ENCODE measurements at places on chromosomes 11 and 22.

- DNase-seq, result no peak
Measured at GRCh38 chr11:133173810-133174412, 358.4 kb downstream of the OPCML start.

GRCh38 chr11:103648670-103649400 lies 387.6 kb upstream of the DDI1 start:
- no peak for DNase-seq

DNA sequence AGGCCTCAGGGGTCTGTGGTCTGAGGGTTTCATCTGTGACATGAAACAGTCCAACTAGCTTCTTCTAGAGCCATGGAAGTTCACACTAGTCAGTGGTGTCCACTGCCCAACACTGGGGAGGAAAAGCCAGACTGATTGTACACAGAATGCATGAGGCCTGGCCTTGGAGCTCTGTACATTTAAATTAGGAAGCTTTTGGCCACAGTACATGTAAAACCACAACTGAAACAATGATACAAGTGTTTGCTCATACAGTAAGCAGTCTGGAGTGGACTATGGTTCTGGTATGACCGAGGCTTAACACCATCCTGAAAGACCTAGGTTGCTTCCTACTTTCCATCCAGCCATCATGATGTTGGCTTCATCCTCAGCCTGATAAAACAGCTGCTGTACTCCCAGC lies 73.8 kb upstream of the SESN3 start:
- no peak for DNase-seq

DNA sequence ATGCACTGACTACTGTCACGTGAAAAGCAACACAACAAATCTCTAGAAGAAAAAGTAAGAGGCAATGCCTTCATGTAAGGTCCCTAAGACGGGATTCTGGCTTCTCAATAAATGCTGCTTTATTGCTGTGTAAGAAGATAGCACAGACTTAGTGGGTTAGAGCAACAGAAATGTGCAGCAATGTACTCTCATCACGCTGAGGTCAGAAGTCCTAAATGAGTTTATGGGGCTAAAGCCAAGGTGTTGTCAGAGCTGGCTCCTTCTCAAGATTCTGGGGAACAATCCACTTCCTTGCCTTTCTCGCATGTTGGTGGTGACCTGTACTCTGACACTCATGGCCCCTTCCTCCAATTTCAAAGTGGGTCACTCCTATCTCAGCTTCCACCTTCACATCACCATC lies 93.4 kb downstream of the SHANK2 start:
- DNase-seq, result no peak

- no peak for DNase-seq
Measured at GRCh38 chr11:121244884-121245283, 47.7 kb upstream of the SC5D start.

DNA sequence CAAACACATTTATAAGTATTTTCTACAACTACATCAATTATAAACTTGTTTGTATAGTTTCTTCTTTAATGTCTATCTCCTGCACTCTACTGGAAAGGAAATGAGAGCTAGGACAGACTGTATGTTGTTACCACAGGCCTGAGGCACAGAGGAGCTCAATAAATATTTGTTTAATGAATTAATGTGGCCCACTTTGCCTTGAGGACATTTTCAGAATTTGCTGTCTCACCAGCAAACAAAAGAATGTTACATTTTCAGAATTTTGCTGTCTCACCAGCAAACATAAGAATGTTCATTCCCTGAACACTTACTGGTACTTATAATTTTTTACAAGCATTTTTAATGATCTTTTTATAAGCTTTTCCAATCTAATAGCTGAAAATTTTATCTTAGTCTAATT lies 41.9 kb upstream of the WNT7B start:
- no peak for DNase-seq

DNA sequence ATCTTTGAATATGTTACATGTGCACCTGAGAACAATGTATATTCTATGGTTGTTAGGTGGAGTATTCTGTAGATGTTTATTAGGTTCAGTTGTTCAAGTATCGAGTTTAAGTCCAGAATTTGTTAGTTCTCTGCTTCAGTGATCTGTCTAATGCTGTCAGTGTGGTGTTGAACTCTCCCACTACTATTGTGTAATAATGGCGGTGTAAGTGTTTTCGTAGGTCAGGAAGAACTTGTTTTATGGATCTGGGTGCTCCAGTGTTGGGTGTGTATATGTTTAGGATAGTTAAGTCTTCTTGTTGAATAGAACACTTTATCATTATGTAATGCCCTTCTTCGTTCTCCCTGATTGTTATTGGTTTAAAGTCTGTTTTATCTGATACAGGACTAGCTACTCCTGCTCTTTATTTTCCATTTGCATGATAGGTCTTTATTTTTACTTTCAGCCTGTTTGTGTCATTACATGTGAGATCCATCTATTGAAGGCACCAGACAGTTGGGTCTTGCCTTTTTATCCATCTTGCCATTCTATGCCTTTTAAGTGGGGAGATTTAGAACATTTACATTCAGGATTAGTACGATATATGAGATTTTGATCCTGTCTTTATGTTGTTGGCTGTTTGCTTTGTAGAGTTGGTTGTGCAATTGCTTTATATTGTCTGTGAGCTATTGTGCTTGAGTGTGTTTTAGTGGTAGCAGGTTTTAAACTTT lies 121.6 kb downstream of the DDX10 start:
- no peak for DNase-seq

GRCh38 chr11:95514416-95515110 lies 275.0 kb downstream of the FAM76B start:
- no peak for DNase-seq

- no peak for DNase-seq
Measured at GRCh38 chr11:115348416-115348815, 155.8 kb downstream of the CADM1 start.

GRCh38 chr11:47003180-47003877 lies 66.8 kb downstream of the CSTPP1 start:
- no peak for DNase-seq

DNA sequence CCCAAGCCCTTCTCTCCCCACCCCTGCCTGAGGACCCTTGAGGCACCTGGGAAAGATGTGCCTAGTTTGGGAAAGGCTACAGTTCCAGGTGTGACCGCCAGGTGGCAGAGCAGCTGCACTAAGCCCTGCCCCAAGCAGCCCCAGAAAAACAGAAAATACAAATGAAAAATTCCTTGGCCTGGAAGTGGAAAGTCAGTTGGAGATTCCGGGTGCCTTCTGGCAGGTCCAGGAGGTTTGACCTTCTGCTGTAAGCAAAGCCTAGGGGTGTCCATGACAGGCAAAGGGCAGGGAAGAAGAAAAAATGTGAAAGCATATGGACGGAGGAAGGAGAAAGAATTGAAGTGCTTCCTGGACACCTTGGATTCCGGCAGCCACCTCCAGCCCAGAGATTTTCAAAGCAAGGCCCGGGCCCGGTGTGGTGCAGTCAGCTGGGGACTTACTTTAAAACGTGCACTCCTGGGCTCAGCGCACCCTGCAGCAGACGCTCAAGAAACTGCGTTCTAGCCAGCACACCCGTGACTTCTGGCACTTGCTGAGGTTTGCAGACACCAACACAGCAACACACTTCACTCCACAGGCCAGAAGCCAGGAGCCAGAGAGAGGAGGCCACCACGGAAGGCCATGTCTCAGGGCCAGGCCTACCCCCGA lies 37.3 kb upstream of the SLC22A12 start:
- DNase-seq, result peak; percentile 84

DNA sequence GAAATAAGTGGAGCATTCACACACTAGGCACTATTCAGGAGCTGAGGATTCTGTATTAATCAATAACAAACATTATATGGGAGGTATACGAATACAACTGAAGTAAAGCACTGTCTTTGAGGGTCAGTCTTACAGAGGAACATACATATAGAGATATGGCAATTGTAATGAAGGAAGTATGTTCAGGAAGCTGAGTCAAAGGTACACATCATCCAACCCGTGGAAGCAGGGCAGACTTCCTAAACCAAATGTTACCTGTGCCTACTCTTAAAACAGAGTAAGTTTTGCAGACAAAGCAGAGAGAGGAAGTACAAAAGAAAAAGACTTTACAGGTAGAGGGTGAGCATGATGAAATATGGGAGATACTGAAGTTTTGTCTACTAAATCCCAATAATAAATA lies 481.2 kb upstream of the ARHGAP42 start:
- DNase-seq, result no peak

- DNase-seq, result peak; percentile 93
Measured at GRCh38 chr11:123429913-123430720, at the start of gene GRAMD1B. GRAMD1B (plus strand) TSS chr11:123430269; CDS start chr11:123430793, 524 bp downstream.

DNA sequence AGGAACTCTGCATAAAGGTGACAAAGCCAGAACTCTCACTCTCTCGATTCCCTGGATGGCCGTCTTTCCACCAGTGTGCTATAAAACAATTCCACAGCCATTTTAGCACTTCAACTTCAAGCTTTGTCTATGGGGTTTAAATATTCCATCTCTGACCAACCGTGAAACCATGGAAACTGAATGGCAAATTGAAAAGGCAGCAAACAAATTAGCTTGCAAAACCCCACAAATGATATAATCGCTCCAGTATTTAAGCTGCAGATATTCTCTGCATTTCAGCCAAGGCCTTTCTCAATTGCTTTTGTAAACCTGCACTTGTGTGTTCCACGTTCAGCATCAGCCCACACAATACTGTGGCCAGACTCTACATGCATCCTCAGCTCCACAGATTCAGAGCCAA lies 131.7 kb upstream of the ISX start:
- no peak for DNase-seq

GRCh38 chr11:11973866-11974265 lies 34.6 kb downstream of the DKK3 start:
- DNase-seq, result no peak

- DNase-seq, result no peak
Measured at GRCh38 chr11:120606211-120607010, 94.9 kb downstream of the GRIK4 start.

DNA sequence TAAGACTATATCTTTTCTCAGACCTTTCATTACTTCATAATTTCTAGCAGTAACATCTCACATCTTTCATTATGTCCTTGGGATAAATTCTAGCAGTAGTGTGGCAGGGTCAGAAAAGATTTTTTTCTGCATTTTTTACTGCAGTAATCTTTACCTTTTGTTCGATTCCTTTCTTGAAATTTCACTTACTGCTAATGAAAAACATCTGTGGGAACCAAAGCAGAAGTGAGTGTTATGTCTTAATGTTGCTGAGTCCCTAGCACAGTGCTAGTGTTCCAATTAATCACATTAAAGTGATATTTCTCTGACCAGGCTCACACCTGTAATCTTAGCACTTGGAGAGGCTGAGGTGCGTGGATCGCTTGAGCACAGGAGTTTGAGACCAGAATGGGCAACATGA lies 123.6 kb downstream of the EHF start:
- DNase-seq, result no peak

DNA sequence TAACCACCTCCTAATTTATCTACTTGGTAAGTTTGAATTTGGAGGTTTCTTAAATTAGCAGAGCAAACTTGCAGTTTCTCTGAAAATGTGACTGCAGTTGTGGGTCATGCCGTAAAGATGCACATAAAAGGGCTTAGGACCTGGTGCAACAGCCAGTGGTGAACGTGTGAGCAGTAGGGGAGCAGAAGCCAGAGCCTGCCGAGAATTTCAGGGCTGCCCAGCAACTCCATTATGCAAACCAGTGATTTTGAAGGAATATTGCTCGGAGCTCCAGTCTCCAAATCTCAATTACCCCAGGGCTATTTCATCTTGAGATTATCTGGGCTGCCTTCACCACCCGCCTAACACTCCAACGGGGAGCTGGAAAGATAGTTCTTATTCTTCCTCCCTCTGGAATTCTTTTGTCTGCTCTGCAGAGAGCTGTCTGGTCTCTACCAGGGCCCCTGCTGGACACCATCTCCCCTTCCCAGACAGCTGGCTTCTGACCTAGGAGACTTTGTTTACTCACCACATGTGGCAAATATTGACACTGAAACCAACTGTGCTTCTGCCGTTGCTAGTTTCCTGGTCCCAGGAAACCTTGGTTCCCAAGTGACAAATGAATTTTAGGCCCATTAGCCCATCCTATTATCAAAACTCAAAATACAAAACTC lies 93.9 kb downstream of the DSCAML1 start:
- DNase-seq, result peak; percentile 62

DNA sequence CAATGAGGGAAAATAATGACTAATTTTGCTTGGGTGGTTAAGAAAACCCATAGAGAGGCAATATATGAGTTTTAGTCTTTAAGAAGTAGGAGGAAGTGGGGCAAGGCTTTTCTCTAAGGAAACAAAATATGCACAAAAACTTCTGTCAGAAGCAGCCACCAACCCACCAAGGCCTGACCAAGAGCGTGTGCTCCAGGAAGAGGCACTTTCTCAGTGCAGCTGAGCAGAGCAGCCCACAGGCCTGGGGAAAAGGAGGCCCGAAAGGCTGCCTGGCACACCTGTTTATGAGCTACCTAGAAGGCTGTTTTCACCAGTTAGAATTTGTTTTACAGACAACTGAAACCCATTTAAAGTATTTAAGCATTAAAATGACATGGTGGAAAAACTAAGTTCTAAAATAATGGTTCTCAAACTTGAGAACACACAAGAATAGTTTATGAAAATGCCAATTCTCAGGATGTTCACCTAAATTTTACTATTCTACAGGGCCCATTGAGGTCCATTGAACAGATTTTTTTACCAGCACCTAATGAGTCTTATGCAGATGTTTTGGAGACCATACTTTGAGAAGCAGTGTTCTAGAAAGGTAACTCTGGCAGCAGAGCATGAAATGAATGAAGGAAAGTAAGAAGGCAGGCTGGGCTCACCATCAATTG lies 160.5 kb upstream of the DDI1 start:
- DNase-seq, result no peak

DNA sequence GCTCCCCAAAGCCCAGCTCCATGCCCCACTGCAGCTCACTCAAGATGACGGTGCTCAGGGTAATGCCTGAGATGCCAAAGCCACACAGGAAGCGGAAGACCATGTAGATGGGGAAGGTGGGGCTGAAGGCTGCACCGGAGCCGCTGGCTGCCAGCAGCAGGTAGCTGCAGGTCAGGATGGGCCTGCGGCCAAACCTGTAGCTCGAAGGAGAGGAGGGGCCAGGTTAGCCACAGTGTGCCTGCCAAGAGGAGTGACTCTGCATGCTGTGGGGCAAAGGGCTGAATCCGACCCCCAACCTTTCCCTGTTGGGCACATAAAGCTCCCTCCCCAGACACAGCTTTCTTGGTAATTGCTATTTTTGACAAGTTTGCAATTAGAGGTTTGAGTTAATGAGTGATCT lies 14.9 kb upstream of the SLC22A6 start:
- DNase-seq, result no peak

- DNase-seq, result no peak
Measured at GRCh38 chr22:29722587-29722986, 2.8 kb downstream of the CABP7 start.

GRCh38 chr11:32890843-32891656 lies 1.6 kb upstream of the QSER1 start:
- peak; percentile 40 for DNase-seq

GRCh38 chr11:130180896-130181294 lies 21.3 kb downstream of the ST14 start:
- no peak for DNase-seq

DNA sequence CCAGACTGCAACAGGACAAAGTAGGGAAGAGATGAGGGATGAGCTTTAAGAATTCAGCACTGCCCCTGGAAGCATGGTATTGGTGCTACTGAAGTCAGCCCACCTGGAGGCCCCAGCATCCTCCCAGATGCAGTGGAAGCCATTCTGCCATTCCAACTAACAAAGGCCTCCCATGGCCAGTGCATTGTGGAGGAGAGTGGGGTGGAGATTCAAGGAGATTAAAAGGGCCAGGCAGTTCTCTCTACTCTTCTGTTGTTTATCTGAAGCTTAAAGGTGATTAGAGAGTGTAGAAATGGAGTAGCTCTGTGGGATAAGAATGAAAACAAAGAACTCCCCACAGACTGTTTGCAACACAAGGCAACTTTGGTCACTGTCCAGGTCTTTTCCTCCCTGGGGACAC lies 24.1 kb upstream of the TSKU start:
- no peak for DNase-seq

Measured in eye (tissue), 1 donor.